ENCODE measurements at places on chromosomes 7 and 10.

GRCh38 chr10:59222788-59223187, 46.3 kb downstream of the PHYHIPL start:
- no peak for DNase-seq

DNA sequence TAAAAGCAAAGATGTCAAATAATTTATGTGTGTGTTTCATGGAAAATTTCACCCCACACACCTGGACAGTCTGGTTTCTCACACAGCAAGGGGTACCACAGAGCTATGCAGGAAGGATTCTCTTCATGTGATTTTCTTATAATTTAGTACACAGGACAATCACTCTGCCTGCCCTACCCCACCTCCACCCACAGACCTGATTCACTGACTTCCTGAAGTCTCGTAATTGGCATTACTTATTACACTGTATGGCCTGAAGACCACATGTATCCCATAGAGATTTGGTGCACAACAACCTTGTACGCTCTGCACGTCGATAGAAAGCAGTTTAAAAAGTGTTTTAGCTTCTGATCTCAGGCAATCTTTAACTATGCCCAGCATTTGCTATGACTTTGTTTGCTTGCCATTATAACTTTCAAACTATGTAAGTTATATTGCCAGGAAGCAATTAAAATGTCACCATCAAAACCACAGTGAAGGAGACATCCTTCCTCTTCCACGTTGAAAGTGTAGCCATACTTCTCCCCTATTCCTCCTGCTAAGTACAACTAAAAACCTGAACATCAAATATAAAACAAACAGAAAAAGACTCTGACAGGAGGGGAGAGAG, 279.4 kb upstream of the IMMP2L start:
- no peak for DNase-seq

GRCh38 chr7:28038175-28038797, 142.3 kb downstream of the JAZF1 start:
- DNase-seq, result no peak

DNA sequence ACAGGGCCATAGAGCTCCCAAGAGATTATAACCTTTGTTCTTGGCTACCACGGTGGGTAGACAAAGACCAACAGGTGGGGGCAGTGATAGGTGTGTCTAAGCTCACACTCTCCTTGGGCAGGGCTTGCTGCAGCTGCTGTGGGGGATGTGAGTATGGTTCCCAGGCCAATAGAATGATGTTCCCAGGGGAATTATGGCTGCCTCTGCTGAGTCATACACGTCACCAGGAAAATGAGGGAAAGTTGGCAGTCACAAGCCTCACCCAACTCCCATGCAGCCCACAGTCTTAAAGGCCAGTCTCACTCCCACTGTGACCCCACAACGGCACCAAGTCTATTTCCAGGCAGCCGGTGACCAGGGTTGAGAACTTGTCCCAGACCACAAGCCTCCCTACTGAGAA, 453.4 kb upstream of the PODXL start:
- no peak for DNase-seq

- no peak for DNase-seq
These were observed 26.8 kb downstream of the TLX1 start for GRCh38 chr10:101157756-101158458.

DNA sequence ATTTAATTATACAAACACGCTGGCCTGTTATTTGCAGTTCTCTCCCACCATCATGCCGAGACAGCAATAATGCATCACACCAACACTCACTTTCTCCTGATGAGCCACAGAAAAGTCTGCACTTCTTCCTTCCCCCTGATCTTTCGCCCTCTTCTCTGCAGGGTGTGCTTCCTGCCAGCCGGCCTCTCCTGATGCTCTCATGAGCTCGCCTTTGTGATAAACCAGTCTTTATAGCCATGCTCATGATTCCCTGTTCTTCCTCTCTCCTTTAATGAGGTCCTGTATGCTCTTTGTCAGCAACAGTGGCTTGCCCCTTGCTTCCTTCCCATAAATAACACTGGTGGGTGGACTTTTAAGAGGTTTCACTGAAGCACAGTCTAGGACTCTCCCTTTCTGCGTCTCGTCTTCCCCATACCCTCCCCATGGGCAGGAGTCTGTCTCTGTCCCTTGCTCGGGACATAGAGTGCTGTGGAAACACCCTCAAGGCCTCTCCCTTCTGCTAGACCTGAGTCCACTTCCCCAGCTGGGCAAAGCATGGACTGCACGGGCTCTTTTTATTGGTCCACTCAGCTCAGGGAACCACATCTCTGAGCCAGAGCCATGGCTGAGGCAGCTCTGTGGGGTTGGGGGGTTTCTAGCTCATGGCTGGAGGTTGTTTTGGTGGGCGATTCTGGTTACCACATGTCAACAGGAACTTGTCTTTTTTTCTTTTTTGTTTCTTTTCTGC, 133.9 kb downstream of the C10orf105 start:
- DNase-seq, result no peak

DNA sequence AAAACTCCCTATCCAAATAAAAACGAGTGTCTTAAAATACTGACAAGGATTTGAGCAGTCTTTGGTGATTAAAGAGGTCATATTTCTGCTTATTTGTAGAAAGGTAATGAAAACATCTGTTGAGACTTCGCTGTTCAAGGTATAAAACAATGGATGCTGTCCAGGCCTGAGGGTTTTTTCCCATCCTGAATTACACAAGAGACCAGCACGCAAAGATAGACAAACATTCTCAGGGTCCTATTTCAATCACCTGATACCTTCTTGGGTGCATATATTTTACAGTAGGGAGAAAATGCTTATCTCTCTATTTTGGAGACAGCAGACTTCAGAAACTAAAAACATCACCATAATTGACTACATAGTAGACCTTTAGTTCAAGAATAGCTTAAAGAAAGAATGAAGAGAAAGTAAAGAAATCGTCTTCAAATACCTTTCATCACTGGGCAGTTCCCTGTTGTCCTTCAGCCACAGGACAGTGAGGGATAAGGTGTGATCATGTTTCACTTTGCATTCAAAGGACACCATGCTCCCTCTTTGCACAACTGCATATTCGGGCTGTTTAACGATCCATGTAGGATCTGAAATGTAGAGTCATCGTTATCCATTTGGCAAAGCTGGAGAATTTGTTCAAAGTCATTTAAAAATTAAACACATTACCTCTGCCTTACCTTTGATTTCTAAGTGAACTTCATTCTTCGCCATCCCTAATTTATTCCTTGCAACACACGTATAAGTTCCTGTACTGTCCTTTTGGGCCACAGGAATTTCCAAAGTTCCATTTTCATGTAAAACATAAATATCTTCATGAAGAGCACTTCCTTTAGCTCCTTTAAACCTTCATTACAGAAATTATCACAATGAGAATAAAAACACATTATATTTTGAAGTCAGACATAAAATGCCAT, 63.7 kb upstream of the LAMB4 start:
- no peak for DNase-seq

GRCh38 chr7:116417593-116418345, 81.8 kb upstream of the CAV2 start:
- no peak for DNase-seq

DNA sequence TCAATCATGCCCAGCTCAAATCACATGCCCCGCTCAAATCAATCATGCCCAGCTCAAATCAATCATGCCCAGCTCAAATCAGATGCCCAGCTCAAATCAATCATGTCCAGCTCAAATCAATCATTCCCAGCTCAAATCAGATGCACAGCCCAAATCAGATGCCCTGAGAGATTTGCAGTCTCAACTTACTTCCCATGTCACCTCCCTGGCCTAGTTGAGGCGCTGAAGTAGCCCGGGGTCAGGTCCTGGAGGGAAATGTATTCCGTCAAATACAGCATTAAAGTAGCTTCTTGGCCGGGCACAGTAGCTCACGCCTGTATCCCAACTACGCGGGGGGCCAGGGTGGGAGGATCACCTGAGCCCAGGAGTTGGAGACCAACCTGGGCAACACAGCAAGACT, 15.7 kb upstream of the PRKAR1B start:
- no peak for DNase-seq
